ENCODE measurements at places on chromosomes 5 and 9. TPM values are rescaled to one million over a fixed set of nuclear protein-coding genes. Genes with fewer than 3 reads are reported as not detected.
A peak's percentile ranks its signal among the peaks of the same experiment; 100 is the strongest.

The OLFM1 gene
- not detected for total RNA-seq

The ADAMTS19 gene
- not detected for total RNA-seq

The ZFP37 gene
- total RNA-seq, result 1.7 TPM

The SLC34A3 gene
- not detected for total RNA-seq

The OR1L8 gene
- total RNA-seq, result not detected

The GRM6 gene
- not detected for total RNA-seq

The CARTPT gene
- total RNA-seq, result not detected

The RBM27 gene
- 31.9 TPM for total RNA-seq

The PHAX gene
- total RNA-seq, result 68.2 TPM

The BTNL8 gene
- 0.13 TPM for total RNA-seq

The CSF1R gene
- total RNA-seq, result 2.7 TPM

The GABRA6 gene
- total RNA-seq, result not detected

The NR5A1 gene
- total RNA-seq, result not detected

The C9orf43 gene
- total RNA-seq, result 0.84 TPM

The DMRT3 gene
- total RNA-seq, result not detected

DNA sequence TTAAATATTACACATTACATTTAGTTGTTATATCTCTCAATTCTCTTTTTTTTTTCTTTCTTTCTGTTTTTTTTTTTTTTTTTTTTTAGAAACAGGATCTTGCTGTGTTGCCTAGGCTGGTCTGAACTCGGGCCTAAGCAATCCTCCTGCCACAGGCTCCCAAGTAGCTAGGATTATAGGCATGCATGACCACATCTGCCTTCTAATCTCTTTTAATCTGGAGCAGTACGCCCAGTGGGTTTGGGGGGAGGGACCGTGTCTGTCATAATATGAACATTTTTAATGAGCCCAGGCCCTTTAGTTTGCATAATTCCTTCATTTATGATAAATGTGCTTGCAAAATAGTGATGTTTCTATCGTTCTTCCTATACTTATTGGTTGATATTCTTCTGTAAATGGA lies 10.3 kb downstream of the RHOBTB3 start:
- no peak overlapping the region for H3K27ac ChIP-seq
- H3K4me1 ChIP-seq, result no peaks in the 10 kb centered on the region
- H3K4me3 ChIP-seq, result no peak overlapping the region
- DNase-seq, result no peak
- no peaks in the 10 kb centered on the region for H3K36me3 ChIP-seq

DNA sequence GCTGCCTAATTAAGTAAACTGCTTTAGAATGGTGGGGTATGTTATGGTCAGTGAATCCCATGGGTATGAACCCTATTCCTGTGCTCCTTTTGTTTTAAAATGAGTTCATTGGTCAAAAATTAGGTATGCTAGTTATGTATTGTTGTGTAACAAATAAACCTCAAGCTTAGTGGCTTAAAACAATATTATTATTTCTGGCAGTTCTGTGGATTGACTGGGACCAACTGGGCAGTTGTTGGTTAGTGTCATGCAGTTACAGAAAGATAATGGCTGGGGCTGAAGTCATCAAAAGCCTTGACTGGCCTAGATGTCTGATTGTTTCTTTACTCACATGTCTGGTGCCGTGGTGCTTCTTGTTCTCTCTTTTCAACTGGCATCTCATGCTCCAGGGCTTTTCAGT lies 8.9 kb upstream of the PTAR1 start:
- no peak overlapping the region for H3K4me3 ChIP-seq
- H3K4me1 ChIP-seq, result no peaks in the 10 kb centered on the region
- H3K27me3 ChIP-seq, result no peaks in the 10 kb centered on the region
- no peaks in the 10 kb centered on the region for H3K36me3 ChIP-seq
- H3K27ac ChIP-seq, result no peak overlapping the region

GRCh38 chr9:133351908-133352634 lies 4.1 kb downstream of the RPL7A start:
- H3K4me1 ChIP-seq, result peaks cover 32% of the 10 kb centered on the region
- no peak overlapping the region for H3K27ac ChIP-seq
- H3K27me3 ChIP-seq, result no peaks in the 10 kb centered on the region
- DNase-seq, result no peak
- peaks cover 46% of the 10 kb centered on the region for H3K36me3 ChIP-seq

GRCh38 chr5:37198061-37198460 lies 51.1 kb downstream of the CPLANE1 start:
- peaks cover 11% of the 10 kb centered on the region for H3K4me1 ChIP-seq
- H3K27ac ChIP-seq, result no peak overlapping the region
- no peaks in the 10 kb centered on the region for H3K27me3 ChIP-seq
- DNase-seq, result no peak
- H3K4me3 ChIP-seq, result peak overlapping the region; percentile 38
- H3K36me3 ChIP-seq, result no peaks in the 10 kb centered on the region

GRCh38 chr5:124445070-124445619 lies 301.3 kb downstream of the ZNF608 start:
- no peaks in the 10 kb centered on the region for H3K4me1 ChIP-seq
- no peak overlapping the region for H3K27ac ChIP-seq
- H3K36me3 ChIP-seq, result no peaks in the 10 kb centered on the region
- no peaks in the 10 kb centered on the region for H3K27me3 ChIP-seq

DNA sequence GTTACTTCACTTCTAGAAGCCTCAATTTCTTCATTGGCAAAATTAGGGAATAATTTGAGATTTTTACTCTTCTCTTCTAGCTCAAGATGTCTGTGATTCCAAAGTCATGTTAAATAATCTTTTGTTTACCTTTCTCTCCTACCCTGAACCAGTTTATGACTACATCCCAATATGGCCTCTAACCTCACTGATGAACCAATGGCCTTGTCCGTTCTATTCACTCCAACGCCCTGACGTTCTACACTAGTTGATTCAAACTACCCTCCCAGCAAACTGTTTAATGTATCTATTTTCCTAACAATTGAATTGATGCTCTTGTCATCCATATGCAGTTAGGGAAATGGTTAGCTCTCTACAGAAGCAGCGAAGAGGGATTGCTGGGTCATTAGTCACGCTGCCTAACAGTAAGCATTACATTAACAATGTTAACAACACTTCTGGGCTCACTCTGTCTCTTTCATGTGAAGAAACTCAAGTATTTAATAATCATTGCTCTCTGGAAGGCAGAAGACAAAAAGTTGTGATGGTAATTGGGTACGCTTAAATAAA lies 38.0 kb downstream of the RAPGEF1 start:
- no peak for DNase-seq
- H3K4me1 ChIP-seq, result peaks cover 57% of the 10 kb centered on the region
- H3K27ac ChIP-seq, result no peak overlapping the region
- H3K4me3 ChIP-seq, result no peak overlapping the region

DNA sequence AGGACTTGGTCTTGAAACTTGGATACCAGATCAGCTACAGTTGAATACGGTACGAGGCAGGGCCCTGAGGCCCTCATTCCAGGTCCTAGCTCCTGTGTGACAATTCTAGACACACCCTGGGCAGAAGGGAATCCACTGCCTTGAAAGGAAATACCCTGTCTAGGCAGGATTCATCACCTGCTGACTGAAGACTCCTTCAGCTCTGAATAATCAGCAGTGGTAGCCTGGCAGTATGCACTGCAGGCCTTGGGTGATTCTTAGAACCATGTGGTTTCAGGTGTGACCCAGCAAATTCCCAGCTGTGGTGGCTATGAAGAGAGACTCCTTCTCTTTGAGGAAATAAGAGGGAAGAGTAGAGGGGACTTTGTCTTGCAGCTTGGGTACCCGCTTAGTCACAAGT lies 17.2 kb upstream of the EFNA5 start:
- no peak overlapping the region for H3K27ac ChIP-seq
- no peak overlapping the region for H3K4me3 ChIP-seq
- no peaks in the 10 kb centered on the region for H3K4me1 ChIP-seq
- no peak for DNase-seq
- no peaks in the 10 kb centered on the region for H3K27me3 ChIP-seq

DNA sequence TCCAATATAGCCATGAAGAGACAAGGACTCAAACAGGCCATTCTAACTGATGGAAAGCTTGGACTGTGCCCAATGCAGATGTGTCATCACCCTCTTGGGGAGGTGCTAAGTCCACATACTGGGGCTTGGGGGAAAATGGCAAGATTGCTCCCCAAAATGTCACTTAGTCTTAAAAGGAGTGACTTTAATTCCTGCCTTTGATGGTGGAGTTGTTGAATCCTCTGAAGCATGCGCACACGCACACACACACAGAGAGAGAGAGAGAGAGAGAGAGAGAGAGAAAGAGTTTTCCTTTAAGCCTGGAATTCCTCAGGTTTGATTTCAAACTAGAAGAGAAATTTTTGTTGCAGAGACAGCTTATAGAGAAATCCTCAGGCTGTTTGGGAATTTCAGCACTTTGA lies 161.9 kb upstream of the GAS1 start:
- no peak for DNase-seq
- no peaks in the 10 kb centered on the region for H3K36me3 ChIP-seq
- H3K27me3 ChIP-seq, result no peaks in the 10 kb centered on the region
- no peak overlapping the region for H3K27ac ChIP-seq
- no peak overlapping the region for H3K4me3 ChIP-seq

DNA sequence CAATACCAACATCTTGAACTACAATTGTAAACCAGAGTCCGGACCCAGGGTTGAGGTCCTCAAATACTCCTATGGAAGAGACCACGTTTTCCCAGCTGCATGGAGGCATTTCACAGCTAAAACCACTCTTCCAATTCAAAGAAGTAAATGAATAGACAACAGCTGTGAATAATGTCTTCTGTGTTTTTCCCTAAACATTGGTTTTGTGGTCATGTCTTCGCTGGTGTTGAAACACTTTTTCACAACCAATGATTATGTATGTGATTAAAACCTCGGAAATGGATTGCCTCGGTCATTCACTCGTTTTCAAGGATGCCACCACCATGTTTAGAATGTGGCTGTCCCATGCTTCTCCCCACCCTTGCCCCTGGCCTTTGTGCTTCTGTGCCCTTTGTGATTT lies 9.4 kb upstream of the TENT4A start:
- DNase-seq, result no peak
- H3K4me3 ChIP-seq, result no peak overlapping the region
- no peaks in the 10 kb centered on the region for H3K4me1 ChIP-seq
- H3K27me3 ChIP-seq, result peaks cover 6% of the 10 kb centered on the region
- no peaks in the 10 kb centered on the region for H3K36me3 ChIP-seq

- no peaks in the 10 kb centered on the region for H3K36me3 ChIP-seq
- no peak overlapping the region for H3K27ac ChIP-seq
- no peak for DNase-seq
Measured at GRCh38 chr5:140356853-140357725, 2.9 kb upstream of the SLC4A9 start.

DNA sequence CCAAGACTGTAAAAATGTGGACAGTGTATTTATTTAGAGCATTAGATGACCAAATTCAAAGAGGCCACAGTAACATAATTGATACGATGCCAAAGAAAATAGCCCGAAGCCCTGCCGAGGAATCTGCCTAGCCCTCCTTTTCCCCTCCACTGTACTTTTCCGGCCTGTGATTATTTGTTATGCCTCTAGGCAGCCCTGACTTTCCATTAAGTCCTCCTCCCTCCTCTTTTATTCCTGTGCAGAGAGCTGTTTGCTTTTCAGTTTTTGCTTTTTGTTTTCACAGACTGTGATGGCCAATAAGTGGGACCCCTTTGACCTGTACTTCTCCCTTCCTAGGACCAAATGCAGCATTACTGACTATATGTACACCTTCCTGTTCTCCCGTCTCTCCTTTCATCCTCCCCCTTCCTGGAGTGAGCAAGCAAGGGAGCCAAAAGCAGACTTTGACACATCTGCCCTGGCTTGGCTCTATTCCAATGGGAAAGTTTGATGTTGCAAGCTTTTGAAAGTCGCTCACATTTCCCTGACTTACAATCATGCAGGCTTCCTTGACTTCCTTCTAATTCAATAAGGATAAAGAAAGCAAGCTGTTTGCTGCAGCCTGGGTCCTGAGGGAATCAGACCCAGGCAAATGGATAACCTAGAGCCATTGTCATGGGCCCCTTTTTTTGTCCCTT lies 76.1 kb downstream of the NREP start:
- H3K27ac ChIP-seq, result no peak overlapping the region
- no peak for DNase-seq
- no peaks in the 10 kb centered on the region for H3K27me3 ChIP-seq
- H3K36me3 ChIP-seq, result no peaks in the 10 kb centered on the region
- no peak overlapping the region for H3K4me3 ChIP-seq
- H3K4me1 ChIP-seq, result no peaks in the 10 kb centered on the region

- no peaks in the 10 kb centered on the region for H3K36me3 ChIP-seq
- no peak for DNase-seq
- H3K4me1 ChIP-seq, result no peaks in the 10 kb centered on the region
- H3K27me3 ChIP-seq, result no peaks in the 10 kb centered on the region
Measured at GRCh38 chr5:180137401-180138213, 66.0 kb upstream of the RNF130 start.

DNA sequence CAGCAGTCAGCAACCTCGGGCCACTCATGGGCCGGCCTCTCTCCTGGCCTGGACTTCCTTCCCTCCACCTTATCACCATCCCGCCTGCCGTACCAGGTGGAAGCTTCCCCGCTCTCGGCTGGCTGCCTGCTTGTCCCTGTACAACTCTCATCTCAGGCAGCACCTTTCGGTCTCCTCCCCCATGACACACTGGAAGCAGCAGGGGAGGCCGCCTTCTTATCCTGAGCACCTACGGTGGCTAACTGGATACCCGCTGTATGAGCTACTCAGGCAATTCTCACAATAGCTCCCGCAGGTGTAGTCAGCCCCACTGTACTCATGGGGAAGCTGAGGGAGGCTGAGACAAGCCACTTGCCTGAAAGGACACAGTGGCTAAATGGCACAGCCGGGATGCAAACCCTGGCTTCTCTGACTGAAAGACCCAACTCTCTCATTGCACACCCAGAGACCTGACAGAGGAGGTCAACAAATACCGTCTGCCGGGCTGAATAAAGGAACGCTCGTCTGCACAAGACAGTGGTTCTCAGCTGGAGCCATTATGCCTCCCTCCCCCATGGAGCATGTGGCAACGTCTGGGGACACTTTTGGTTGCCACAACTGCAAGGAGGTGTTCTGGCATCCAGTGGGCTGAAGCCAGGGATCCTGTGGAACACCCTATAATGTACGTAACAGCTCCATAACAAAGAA lies 9.6 kb downstream of the STK10 start:
- no peaks in the 10 kb centered on the region for H3K36me3 ChIP-seq
- peak overlapping the region; percentile 94 for H3K27ac ChIP-seq
- no peak for DNase-seq
- H3K27me3 ChIP-seq, result no peaks in the 10 kb centered on the region
- H3K4me1 ChIP-seq, result peaks cover 94% of the 10 kb centered on the region

DNA sequence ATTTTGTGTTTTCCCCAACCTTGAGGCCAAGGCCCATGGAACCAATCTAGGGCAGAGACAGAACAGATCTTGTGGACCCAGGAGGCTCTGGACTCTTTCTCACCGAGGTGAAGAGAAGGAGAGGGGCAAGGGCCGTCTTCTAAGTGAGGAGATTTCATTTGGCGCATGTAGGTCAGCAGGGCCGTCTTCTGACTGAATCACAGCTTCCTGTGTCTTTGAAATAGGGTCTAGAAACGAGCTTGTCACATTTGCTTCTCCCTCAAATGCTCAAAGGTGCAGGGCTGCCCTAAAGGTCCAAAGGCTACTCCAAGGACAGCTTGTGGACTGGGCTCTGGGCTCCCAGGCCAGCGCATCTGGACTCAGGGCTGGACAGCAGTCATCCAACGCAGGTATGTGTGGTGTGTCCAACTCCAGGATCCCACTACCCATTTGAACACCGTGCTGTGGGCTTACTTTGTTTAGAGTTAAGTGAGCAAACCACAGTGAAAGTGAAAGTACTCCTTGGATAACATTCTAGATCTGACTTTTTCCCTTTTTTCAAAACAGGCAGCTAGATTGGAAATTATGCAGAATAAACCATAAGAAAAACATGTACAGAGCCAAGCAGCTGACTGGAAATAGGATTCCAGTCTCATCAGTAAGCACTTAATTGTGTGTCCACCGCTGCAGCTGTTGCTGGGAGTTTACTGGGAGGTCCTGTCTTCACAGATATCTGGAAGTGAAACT lies 357.0 kb downstream of the GADD45G start:
- no peaks in the 10 kb centered on the region for H3K36me3 ChIP-seq
- H3K4me3 ChIP-seq, result no peak overlapping the region
- no peak overlapping the region for H3K27ac ChIP-seq
- no peaks in the 10 kb centered on the region for H3K27me3 ChIP-seq
- peaks cover 13% of the 10 kb centered on the region for H3K4me1 ChIP-seq
- no peak for DNase-seq
